Heart left ventricle (tissue), 16 donors: ENCODE measurements at places on chromosomes 11 and 22. TPM values are rescaled to one million over a fixed set of nuclear protein-coding genes. Genes with fewer than 3 reads are reported as not detected.

GRCh38 chr11:17558025-17558780 lies 11.1 kb downstream of the OTOG start:
- no peak for DNase-seq

DNA sequence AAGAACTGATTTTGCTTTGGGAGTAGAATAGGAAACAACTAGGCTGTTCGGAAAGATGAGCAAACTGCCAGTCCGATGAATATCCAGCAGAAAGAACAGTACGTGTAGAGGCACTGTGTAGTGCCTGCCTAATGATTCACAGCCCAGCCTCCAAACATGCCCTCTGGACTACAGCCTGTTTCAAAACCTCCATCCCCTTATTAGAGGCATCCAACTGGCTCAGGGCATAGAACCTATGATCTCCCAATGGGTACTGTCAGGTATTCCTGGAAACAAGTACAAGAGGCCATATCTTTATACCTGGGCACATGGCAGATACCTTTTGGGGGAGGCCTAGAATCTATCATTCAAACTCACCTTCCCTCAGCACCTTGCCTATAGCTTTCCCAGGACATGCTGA lies 4.9 kb downstream of the RRP8 start:
- DNase-seq: no peak

GRCh38 chr11:77206264-77207018 lies 78.4 kb downstream of the MYO7A start:
- no peak for DNase-seq

- no peak for DNase-seq
Measured at GRCh38 chr22:30216710-30217109, 29.8 kb downstream of the LIF start.

DNA sequence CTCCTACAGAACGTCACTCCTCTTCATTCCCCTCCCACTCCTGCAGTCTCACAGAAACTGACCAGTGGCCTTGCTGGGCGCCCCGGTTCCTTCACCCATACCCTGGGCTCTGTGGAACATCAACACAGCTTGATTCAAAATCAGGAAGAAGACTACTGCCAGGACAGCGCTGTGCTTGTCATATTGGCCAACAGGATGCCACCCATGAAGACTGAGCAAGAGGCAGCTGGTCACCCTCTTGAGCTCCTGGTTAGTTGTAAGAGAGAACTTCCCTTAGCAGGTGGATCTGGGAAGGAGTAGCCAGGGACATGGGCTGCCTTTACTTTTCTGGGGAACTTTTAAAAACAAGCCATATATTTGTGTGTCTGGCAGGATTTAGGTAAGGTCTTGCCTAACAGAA lies 110.4 kb upstream of the TIMP3 start:
- no peak for DNase-seq

- DNase-seq: no peak
Measured at GRCh38 chr11:109309153-109309552, 112.8 kb upstream of the C11orf87 start.

DNA sequence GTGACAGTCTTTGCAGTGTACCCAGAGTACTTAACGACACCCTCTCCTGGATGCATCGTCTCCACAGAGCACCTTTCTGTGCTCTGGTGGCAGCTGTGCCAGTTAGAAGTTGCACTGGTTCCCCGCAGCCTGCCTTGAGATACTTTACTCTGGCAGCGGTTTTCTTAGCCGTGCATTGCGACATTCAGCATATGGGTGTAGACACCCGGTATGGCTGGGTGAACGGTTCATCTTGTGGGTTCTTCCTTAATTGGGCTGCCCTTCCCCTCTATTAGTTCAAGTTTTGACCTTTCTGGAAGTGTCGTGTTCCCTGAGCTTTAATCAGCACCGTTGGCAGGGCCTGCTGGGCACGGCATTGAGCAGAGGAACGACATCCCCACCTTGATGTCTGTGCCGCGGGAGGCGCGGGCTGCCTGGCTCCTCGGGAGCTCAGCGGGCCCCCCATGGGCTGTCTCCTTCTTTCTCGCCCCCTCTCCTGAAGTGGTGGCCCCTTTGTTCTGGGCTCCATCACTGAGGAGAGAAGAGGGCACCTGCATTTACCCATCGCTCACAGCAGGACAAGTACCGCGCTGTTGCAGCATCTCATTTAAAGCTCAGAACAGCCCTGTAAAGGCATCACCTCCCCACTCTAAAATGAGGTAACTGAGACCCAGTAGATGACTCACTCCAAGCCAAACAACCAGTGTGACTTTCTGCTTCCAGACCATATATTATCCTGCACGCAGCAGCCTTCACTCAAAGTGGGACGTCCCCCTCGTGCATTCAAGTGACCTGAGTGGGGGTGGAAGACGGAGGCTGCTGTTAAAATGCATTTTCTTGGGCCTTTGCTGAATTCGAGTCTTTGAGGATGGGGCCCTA lies 13.3 kb downstream of the FAM83F start:
- no peak for DNase-seq

DNA sequence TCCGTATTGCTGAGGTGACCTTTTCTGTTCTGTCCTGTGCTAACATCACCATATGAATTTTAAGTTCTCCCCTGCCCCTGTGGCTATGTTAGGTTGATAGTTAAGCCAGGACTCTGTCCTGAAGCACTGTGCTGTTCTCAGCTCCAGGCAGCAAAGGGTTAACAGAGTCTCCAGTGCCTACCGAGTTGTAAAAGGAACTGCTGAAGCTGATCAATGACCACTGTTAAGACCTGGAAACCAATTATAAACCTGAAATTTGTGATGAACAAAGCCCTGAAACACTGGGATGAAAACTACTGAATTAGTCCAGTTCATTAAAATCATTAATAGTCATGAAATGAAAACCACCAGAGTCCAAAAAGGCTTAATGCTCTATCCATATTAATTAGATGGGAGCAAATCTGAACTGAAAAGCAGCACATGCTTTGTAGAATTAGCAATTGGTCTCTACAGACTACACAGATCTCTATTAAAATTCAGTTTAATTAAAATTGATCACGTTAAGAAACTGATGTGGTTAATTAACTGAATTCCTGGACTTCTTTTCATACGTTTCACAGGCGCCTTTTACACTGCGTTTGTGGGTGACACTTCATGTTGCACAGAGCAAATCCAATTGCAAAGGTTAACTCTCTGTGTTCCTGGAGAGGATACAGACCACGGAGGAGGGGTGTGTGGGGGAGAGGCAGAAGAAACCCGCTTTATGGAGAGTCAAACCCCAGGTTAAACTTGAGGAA lies 188.5 kb upstream of the MPPED2 start:
- no peak for DNase-seq

- DNase-seq: no peak
Measured at GRCh38 chr11:75851203-75851602, 36.2 kb downstream of the UVRAG start.

- DNase-seq: no peak
Measured at GRCh38 chr11:66457826-66458225, 8.9 kb upstream of the PELI3 start.

GRCh38 chr11:11670574-11670973 lies 48.8 kb upstream of the GALNT18 start:
- no peak for DNase-seq

- peak; percentile 77 for DNase-seq
Measured at GRCh38 chr11:44032299-44033085, 15.3 kb upstream of the ACCSL start.

GRCh38 chr11:105244160-105244825 lies 104.7 kb upstream of the CARD18 start:
- DNase-seq: peak; percentile 47

DNA sequence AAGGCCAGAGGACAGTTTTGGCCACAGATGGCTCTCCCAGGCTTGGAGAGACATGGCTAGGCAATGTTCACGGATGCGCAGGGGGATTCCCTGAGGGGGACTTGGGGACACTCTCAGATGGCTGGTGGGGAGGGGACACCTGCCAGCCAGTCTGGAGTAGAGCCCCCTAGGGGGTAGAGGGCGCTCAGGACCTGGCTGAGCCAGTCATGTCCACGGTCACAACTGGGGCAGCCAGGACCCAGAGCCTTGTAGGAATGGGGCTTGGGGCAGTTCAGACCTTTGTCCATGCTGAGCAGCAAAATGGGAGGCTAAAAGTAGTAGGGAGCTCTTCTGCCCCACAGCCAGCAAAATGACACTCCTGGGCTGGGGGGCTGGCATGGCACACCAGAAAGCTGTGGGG lies 1.7 kb downstream of the CSDC2 start:
- DNase-seq: no peak

GRCh38 chr11:66242095-66242765 lies 26.2 kb upstream of the RAB1B start:
- no peak for DNase-seq

DNA sequence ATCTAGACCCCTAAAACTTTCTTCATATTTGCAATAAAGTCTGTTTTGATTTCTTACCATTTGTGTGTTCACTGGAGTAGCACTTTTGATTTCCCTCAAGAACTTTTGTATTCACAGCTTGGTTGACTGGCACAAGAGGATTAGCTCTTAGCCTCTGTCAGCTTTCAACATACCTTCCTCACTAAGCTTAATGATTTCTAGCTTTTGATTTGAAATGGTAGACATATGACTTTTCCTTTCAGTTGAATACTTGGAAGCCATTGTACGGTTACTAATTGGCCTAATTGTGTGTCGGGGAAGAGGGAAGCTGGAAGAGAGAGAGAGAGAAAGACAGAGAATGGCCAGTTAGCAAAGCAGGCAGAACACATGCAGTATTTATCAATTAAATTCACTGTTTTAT lies 180.5 kb downstream of the ARHGAP42 start:
- no peak for DNase-seq

- no peak for DNase-seq
Measured at GRCh38 chr11:69671734-69672465, 3.3 kb downstream of the LTO1 start.

GRCh38 chr11:131253142-131253655 lies 117.2 kb upstream of the NTM start:
- no peak for DNase-seq

- no peak for DNase-seq
Measured at GRCh38 chr22:19448076-19448607, 631 bp upstream of the C22orf39 start.

- no peak for DNase-seq
Measured at GRCh38 chr11:4027746-4028145, 66.9 kb upstream of the RRM1 start.

DNA sequence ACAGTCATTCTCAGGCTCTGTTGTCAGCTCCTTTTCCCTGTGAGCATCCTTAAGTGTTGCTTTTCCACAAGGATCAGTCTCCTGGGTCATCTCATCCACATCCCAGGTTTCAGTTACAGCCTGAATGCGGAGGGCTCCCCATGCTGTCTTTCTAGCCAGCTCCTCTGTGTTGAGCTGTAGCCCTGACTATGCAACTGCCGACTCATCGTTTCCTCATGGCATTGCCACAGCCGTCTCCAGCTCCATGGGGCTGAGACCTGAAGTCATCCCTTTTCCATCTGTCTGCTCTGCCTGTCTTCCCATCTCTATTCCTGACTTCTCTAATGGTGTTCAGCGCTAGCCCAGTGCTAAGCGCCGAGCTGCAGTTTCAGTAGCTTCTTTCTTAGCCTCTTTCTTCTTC lies 11.8 kb downstream of the SAMM50 start:
- no peak for DNase-seq

- no peak for DNase-seq
Measured at GRCh38 chr22:19803736-19804267, 43.2 kb downstream of the TBX1 start.

DNA sequence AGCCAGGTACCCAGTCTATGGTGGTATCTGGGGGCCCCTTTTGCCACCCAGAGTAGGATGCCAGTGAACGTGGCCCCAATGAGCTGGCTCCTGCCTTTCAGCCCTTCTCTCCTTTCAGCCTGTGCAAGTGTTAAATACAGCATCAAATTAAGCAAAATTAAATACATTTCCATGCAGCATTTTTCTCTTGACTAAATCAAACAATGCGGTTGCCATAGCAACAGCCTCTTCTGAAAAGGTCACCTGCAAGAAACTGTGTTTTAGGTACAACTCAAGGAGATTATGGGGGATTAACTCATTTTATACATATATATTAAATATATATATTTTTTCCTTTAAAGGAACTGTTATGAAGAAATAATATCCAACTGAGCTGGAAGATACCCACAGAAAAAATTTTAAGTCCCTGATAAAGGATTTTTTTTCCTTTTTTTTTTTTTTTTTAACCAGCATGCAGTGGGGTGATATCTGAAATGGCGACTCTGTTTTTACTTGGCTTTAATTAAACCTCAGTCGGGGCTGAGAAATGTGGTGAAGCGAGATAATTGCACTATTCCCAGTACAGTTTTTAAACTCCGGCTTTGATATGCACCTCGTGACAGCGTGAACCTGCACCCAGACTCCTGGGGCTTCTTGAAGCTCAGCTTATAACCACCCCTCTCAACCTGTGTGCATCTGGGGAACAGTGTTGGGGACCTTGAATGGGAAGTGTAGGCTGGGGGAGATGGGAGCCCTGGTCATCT lies 115.3 kb downstream of the PKNOX2 start:
- no peak for DNase-seq

GRCh38 chr11:117229411-117229810 lies 2.5 kb downstream of the PCSK7 start:
- no peak for DNase-seq

GRCh38 chr11:134060316-134060715 lies 8.6 kb upstream of the JAM3 start:
- DNase-seq: no peak

- DNase-seq: no peak
Measured at GRCh38 chr11:125412509-125412908, 83.6 kb downstream of the FEZ1 start.

HTR3A gene
- total RNA-seq: not detected

HEPN1 gene
- not detected for total RNA-seq

GNG3 gene
- total RNA-seq: not detected

KLHL35 gene
- 1.1 TPM for total RNA-seq

CLDN5 gene
- 79.0 TPM for total RNA-seq

PPME1 gene
- total RNA-seq: 28.5 TPM
